ENCODE measurements at places on chromosomes 2 and 18. TPM values are rescaled to one million over a fixed set of nuclear protein-coding genes. Genes with fewer than 3 reads are reported as not detected.
A peak's percentile ranks its signal among the peaks of the same experiment; 100 is the strongest.

The RNF125 gene
- 5.1 TPM for total RNA-seq

The TSN gene
- total RNA-seq, result 38.1 TPM

The MC2R gene
- not detected for total RNA-seq

The ASPRV1 gene
- 0.31 TPM for total RNA-seq

The MAP3K20 gene
- total RNA-seq, result 19.0 TPM

The GKN2 gene
- not detected for total RNA-seq

The NR4A2 gene
- 1.2 TPM for total RNA-seq

The REG1B gene
- total RNA-seq, result not detected

DNA sequence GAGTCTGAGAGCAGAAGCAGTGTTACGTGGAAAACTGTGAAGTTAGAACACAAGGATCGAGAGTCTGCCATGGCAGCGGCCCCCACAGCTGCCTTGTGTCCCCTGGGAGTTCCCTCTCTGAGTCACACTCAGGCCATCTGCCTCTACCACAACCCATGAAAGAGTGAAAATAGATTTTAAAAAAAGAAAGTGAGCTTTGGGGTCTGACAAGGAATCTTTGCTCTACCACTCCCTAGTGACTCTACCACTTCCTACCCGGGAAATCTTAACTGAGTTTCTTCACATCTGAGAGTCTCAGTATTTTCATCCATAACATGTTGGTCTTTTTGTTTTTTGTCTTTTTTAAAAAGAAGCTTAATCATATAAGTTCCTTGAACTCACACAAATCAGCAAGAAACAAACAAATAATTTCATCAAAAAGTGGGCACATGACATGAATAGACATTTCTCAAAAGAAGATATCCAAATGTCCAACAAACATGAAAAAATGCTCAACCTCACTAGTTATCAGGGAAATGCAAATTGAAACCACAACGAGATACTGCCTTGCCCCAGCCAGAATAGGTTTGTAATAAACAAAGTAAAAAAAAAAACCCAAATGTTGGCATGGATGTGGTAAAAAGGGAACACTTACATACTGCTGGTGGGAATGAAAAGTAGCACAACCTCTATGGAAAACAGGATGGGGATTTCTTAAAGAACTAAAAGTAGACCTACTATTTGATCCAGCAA lies 2.4 kb upstream of the MSGN1 start:
- DNase-seq, result no peak

- DNase-seq, result no peak
Observed at GRCh38 chr2:135948642-135949355, 36.6 kb downstream of the DARS1 start.

DNA sequence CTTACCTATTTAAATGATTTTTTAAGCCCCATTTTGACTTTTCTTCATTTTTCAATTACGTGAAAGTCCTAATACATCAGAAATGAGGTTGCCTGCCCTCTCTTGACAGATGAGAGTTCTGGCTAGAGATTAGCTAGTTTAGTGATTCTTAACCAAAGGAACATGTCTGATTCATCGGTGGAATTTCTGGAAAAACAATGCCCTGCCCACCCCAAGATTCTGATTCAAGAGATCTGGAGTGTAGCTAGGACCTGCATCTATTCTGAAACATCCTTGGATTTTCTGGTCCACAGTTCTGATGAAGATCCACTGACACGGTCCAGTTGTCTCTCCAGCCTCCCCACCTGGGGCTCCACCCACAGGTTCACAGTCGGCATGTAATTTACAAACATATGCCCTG lies 111.2 kb downstream of the KLF7 start:
- DNase-seq, result no peak

DNA sequence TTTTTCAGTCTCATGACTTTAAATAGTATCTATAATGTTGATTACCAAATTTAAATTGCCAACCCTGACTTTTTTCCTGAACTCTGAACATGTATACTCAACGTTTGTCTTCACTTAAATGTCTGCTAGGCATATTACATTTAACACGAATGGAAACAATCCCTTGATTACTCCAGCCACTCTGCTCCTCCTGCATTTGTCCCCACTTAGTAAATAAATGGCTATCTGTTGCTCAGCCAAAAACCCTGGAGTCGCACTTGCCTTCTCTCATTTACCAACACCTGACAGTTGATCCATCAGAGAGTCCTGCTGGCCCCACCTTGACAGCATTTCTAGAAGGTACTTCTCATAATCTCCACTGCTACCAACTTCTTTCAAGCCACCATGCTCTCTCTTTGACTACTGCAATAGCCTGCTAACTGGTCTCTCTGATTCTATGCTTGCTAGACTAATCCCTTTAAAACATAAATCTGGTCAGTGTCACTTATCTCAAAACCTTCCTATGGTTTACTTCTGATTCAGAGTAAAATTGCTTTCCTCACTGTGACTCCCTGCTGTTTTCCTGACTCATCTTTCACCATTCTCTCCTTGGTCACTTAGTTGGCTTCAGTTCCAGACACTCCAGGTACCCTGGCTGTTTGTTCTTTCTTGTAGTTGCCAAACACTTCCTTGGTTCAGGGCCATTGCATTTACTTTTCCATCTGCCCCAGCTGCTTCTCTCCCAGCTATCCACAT lies 31.9 kb downstream of the SPAG16 start:
- no peak for DNase-seq

GRCh38 chr2:112110966-112111365 lies 27.2 kb upstream of the FBLN7 start:
- DNase-seq, result no peak

DNA sequence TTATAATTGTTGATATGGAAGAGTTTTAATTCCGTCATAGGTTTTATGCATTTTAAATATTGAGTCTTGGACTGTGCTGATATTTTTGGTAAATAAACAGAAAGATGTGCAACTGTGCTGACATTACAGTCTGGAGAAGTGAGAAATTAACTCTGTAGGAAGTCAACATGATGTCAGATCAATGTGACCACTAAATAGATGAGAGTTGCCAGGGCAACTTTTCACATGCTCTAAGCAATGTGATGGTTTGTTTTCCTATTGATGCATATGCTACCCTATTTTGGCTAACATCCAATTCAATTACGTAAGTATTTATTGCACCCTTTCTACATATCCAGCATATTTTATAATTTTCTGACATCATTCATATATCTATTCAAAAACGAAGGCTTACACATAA lies 1109.3 kb downstream of the TSN start:
- DNase-seq, result no peak

DNA sequence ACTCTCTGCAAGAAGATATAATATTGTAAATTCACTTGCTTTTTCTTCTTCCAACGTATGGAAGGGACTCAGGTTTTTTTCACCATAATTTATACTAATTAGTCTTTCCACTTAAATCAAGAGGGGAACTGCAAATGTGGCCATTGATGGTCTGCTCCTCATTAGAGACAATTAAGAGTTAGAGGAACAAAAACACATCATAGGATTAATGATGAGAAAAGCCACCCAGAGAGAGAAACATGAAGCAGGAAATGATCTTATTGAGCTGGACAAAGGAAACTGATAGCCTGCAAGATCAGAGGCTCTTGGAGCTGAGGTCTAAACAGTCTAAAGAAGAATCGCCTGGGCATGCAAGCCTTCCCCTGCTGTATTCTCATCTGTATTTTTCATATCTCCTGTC lies 151.2 kb upstream of the NRP2 start:
- no peak for DNase-seq

GRCh38 chr18:11871501-11871900 lies 20.3 kb downstream of the CHMP1B start:
- no peak for DNase-seq

DNA sequence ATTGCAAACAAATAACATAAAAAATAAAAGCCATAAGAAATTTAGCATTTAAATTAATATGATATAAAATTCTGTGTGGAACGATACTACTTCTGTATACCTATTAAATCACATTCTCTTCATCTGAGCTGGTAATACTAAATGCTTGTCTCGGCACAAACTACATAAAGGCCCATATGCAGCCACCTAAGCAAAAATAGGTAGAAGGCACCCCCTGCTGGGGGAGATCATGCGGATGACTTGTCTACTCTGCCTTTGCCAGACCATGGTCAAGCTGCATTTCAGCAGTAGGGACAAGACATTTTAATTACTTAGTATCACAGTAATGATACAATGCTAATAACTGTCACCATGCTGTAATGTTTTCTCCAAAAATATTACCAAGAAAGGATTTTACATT lies 108.0 kb downstream of the CDH19 start:
- DNase-seq, result peak; percentile 49

GRCh38 chr2:8090748-8091700 lies 590.8 kb upstream of the ID2 start:
- DNase-seq, result no peak

All from right lobe of liver (tissue), 6 donors.